ENCODE measurements at places on chromosomes 3 and 15.

DNA sequence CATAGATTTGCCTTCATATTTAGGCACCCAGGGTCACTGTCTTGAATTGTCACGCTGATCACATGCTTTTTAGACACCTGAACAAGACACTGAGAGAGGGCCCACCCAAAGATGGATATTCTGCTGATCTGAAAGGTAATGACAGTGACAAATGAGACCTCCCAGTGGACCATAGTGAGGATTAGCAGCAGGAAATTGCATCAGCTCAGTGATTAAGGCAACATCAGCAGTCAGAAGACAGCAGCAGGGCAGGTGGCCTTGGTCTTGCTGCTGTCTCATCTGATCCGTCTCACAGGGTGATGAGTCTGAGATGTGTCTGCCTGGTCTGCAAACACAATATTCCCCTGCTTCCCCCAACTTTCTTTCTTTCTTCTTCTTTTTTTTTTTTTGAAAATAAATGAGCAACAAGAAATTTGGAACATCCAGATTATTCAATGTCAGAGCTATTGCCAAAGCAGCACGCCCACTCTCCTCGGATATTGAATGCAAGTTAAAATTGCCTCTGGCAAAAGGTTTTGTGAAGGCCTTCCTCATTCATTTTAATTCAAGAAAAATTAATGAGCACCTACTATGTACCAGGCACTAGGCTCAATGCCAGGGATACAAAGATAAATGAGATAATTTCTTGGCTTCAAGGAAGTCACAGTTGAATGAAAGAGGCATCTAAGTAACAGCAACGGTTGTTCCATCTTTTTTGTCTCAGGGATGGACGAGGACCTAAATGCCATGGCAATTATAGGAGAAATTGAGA, 14.1 kb downstream of the OTOL1 start:
- no peak for DNase-seq

DNA sequence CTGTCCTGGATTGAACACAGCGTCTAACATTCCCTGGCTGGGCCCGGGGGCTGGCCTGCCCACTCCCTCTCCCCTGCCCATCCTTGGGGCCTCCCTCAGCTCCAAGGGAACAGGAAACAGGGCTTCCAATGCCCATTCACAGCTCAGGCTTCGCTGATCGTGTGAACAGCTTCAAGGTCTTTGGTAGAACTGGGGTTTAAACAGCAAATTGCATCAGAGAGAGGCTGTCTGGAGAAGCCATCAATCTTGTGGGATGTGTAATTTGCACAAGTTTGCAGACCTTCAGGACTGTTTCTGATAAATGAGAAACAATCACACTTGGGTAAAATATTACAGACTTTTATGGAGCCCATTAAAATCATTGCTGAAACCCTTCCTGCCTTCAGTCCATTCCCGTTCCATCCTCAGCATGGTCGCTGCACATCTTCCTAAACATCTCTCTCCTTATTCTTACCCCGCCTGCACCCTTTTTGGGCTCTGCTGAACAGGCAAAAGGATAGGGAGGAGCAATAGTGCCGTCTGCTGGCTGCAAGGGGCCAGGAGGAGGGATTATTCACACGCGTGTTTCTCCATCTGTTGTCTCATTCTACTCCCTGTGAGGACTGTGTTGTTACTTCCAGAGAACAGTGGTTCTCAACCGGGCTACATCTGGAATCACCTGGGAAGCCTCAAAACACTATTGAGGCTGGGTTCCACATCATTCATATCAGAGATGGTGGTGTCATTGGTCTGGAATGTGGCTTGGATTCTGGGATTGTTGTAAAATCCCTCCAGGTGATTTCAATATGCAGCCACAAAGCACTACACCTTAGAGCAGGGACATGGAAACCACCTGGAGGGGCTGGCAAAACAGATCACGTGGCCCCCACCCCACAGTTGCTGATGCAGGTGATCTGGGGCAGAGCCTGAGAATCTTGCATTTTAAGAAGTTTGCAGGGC, 116.3 kb downstream of the CLSTN2 start:
- no peak for DNase-seq

DNA sequence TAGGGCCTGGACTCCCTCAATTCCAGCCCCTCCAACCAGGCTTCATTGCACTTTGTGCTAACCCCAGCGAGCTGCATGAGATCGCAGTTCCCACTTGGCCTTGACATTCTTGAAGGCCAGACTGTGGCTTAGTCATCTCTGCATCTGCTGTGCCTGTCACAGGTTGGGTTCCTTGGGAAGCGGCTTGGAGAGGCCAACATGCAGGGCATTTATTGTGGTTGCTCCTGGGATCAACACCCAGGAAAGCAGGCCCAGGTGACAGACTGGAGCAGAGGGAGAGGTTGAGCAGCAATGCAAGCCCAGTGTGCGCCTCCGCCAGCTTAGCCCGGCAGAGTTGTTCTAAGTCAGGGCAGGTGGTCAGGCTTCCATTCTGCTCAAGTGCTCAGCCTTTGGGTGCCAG, 10.5 kb downstream of the ABCF3 start:
- DNase-seq, result no peak

DNA sequence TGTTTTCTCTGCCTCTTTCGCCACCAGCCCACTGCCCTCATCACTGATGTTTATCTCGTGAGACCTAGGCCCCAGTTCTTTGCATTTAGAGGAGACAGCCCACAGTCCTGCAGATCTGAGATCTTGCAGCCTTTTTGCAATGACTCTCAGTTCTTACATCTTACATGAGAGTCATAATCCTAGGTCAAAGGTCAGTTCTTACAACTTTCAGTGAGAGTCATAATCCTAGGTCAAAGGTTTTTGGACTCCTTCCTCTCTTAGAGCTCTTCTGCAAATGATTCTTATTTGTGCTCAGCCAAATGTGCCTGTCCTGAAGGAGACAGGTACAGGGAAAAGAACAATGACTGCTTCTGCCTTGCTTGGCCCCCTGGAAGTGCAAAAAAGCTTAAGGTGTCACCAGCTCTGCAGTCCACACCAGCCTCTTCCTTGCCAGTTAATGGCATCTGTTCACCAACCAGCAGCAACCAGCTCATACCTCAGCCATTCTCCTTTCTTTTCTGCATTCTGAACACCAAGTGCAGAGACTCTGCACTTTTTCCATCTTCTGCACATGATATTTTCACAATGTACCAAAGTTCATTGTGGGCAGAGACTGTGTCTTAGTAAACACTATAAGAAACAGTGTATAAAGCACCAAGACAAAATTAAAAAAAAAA, 67.1 kb downstream of the ABHD5 start:
- DNase-seq, result no peak

DNA sequence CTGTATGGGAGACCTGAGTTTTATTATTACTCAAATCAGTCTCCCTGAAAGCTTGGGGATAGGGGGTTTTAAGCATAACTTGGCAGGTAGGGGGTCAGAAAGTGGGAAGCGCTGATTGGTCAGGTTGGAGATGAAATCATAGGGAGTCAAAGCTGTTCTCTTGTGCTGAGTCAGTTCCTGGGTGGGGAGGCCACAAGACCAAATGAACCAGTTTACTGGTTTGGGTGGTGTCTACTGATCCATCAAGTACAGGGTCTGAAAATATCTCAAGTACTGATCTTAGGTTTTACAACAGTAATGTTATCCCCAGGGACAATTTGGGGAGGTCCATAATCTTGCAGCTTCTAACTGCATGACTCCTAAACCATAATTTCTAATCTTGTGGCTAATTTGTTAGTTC, 17.8 kb upstream of the IQCF6 start:
- no peak for DNase-seq

GRCh38 chr15:53808058-53808706, 48.7 kb upstream of the WDR72 start:
- DNase-seq, result peak; percentile 4

- no peak for DNase-seq
These were observed 24.3 kb upstream of the LSAMP start for GRCh38 chr3:116469546-116469945.

DNA sequence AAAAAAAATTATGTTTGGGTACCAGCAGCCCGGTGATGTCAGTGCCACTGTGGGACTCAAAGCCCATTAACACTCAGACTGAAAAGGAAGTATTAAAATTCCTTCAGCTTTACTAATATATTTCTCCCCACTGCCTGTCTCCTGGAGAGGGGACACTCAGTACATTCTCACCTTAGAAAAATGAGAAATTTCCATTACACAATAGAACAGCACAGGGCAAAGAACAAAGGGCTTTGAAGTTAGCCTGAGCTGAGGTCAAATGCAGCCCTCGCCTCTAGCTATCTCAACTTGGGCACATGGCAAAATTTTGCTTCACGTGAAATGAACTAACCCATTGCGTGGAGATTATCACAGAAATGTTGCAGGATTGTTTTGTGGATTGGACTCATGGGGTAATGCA, 80.8 kb downstream of the RARB start:
- DNase-seq, result no peak

DNA sequence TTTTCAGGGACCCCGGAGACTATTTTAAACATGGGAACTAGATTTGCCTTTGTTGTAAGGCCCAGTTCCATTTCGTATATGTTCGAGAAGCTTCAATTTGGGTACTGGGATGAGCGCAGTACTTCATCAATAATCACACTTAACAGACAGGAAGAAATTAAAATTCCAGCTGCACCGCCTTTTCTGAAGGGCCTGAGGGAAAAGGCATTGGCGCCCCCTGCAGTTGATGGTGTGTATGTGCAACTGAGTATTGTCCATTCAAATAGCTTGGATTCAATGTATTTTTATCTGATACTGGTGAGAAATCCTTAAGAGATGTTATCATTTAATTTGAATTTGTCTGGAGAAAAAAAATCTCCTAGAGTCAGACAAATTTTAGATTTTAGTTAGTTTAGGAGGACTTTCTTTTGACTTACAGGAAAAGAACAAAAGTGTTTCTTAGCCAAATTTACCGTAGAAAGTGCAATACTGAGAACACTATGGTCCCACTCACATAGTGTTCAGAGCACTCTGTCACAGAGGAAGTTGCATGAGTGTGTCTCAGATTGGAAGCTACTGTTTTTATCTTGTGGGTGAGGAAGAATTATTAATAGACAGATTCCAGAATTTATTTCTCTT, 5.4 kb upstream of the ALDH1A2 start:
- peak; percentile 60 for DNase-seq

DNA sequence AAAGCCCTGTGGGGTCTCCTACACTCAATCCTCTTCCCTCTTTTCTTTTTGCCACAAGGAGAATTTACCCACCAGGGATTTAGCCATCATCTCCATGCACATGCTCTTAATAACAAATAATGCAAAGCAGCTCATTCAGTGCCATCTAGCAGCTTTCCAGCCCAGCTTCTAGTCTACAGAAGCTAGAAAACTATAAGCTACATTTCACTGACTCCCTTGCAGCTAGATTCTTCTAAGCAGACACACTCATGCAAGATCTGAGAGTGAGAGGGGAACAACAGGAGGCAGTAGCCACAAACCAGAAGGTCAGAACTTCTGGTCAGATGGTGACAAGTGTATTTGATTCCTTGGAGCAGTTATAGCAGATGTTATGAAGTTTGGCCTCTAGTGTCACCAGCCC, 25.5 kb downstream of the OSBPL10 start:
- DNase-seq, result no peak

GRCh38 chr3:16048435-16049318, 125.8 kb upstream of the GALNT15 start:
- peak; percentile 53 for DNase-seq

DNA sequence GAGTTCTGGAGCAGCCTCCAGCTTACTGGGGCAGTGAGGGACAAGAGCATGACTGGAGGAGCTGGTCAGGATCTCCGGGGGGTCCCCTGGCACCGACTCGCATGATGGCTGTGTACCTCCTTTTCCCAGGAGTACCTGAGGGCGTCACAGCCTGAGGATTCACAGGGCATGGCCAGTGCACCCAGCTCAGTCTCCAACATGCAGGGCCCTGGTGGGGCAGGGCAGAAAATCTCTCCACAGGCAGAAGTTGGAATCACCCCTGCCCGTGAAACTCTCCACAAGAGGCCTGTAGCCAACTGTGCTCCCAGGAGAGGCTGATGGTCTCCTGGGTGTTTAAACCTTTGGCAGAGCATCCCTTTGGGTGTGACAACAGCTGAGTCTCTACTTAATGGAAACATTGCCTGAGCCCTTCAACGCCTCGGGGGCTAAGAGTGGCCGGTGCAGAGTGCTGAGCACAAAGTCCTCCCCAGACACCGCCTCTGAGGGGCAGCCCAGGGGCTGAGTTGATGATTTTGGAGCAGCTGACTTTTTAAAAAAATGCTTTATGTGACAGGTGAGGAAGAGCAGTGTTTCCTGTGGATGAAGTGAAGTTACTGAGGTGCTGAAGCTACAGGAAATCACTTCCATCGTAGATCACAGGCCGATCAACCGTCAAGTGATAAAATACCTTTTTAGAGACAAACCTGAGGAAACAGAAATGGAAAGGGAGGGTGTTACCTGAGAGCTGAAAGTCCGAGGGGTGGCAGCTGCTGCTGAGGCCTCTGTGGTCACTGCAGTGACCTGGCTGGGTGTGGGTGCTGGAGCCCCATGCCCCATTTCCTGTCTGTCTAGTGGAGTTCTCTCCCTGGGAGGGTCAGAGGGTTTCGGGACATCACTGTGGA, 21.9 kb upstream of the CXCR6 start:
- DNase-seq, result peak; percentile 57

DNA sequence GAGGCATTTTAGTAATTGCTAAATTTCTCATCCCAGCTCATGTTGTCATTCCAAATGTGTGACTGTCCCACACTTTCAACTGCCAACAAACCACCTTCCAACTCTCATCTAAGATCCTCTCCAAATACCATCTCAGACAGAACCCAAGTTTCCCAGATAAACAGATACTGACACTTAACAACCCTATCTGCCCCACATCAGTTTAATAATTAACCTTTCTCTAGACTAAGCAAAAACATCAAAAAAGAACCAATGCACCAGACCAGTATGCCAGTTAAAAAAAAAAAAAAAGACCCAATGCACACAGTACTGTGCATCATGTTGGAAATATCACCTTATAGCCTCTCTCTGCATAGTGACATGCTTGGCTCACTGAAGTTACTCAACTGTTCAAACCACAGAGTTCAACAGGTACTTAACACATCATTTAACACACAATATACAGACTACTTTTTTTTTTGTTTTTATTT, 5.5 kb downstream of the SFMBT1 start:
- no peak for DNase-seq

- peak; percentile 82 for DNase-seq
These were observed 64.2 kb upstream of the ARL8B start for GRCh38 chr3:5057857-5058324.

GRCh38 chr3:177878957-177879356, 657.3 kb upstream of the KCNMB2 start:
- DNase-seq, result no peak
